ENCODE measurements at places on chromosomes 1 and 21.

GRCh38 chr1:91550961-91551360, 50.3 kb downstream of the CDC7 start:
- DNase-seq, result no peak

GRCh38 chr1:101697072-101697471, 299.7 kb downstream of the OLFM3 start:
- no peak for DNase-seq

DNA sequence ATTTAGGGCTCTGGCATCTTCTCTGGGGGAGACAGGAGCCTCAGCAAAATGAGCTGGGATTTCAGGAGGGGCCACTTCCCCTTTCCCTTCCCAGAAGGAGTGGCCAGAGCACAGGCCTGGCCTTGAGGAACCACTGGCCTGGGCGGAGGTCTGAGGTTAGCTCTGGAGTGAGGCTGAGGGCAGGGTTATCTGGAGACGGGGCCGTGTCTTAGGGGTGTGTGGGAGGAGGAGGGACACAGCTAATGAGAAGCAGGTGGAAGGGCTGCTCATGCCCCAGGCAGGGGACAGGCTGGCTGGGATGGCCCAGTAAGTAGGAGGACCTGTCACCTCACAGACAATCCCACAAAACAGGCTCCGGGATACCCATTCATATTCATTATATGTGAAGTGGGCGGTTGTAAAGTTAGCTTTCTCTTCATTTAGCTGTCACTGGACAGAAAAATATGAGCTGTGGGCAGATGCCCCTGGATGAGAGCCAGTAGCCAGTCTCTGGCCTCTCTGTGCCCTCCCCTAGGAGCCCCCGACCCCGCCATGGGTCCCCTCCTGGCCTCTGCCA, 12.4 kb downstream of the ALX3 start:
- peak; percentile 82 for DNase-seq

DNA sequence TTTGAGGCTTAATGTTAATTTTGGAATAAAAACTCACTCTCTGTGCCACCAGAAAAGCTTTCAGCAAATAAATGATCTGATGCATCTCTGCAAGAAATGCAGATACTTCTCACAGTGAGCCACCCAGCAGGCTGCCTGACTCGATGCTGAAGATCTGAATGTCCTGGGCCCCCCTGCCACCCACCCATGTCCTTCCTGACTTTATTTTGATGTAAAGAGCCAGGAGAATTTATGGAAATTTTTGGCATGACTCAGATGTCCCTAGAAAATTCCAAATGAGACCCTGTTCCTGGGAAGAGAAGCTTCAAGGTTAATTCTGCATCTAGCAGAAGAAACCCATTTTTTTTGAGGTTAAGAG, 62.8 kb upstream of the COA6 start:
- no peak for DNase-seq

DNA sequence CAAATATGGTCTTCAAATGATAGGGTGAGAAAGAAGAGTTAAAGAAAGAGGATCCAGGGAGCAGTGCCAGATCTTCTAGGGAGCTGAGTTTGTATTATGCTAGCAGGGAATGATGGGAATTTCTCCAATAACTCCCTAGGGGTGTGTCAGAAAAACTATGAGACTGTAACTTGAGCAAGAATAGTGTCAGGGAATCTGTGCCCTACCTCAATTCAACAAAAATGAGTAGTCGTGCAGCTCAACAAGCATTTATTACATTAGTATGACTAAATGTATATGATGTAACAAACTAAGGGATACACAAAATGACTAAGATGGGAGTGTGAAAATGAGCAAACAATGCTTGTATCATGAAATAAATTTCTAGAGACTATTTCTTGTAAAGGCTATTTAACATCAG, 24.2 kb downstream of the SPAG17 start:
- DNase-seq, result no peak
